ENCODE measurements at places on chromosomes 13 and 19.

GRCh38 chr19:29263305-29264135 lies 50.6 kb upstream of the UQCRFS1 start:
- peak; percentile 65 for DNase-seq

- DNase-seq, result no peak
These were observed 130.5 kb downstream of the ATP11A start for GRCh38 chr13:112820318-112820717.

DNA sequence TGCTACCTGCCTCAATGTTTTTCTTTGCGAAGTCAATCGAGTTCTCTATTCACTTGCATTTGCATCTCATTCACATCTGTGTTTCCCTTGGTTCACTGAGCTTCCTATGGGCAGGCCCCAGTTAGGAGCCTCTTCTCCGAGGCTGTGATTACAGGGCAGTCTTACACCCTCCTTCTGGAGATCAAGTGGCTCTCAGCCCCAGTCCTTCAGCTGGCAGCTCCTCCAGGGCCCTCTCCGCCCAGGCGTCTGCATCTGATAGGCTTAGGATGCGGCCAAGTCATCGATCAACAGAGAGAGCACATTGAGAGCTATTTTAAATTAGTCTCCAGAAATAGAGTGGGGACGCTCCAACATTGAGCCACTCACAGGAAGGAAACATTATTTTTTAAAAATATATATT lies 44.2 kb downstream of the MBNL2 start:
- no peak for DNase-seq

DNA sequence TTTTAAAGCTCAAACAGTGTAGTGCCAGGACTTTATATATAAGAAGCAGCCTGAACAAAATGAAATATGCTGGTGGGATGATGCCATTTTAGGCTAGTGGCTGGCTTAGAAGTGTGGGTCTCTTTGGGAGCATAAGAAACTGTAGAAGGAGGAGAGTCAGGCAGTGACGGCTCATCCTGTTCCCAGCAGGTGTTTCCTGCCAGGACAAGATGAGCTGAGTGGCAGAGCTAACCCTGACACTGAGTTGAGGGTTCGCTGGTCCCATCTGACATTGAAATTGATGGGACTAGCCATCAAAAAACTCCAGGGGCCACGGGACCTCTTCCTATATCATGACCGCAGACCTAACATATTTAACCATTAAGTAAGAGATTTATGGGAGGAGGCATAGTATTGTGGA lies 51.3 kb downstream of the ESD start:
- DNase-seq, result no peak

GRCh38 chr19:5463959-5464358 lies 8.7 kb downstream of the ZNRF4 start:
- DNase-seq, result no peak

DNA sequence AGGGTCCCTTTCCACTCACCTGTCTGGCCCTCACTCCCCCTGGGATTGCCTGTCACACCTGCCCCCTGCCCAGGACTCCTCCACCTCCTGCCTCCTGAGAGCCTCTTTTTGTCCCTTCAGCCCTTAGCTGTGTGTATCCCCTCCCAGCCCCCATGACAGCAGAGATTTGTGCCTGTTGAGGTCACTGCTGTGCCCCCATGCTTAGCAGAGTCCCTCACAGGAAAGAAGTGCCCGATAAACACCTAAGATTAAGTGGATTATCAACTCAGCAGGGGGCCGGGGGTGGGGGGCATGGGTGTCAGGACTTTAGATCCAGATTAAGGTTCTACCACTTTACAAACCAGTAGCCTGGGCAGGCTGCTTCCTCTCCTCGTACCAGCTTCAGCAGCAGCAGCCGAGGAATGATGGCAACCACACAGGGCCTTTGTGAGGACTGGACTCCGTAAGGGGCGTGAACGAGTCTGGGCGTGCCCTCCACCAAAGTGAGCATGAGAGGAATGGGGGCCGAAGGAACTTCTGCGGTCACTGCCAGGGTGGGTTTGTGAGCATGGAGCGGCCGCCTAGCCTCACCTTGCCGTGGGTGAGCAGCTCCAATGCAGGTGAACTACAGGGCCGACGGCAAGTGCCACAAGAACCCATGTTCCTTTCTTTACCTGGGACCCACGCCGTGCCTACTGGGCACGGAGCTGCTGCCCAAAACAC lies 36.1 kb downstream of the ZNF787 start:
- DNase-seq, result no peak

- no peak for DNase-seq
These were observed 948.4 kb downstream of the UQCRFS1 start for GRCh38 chr19:28264556-28264955.

- no peak for DNase-seq
These were observed 820.4 kb downstream of the SLITRK6 start for GRCh38 chr13:84978851-84979250.

DNA sequence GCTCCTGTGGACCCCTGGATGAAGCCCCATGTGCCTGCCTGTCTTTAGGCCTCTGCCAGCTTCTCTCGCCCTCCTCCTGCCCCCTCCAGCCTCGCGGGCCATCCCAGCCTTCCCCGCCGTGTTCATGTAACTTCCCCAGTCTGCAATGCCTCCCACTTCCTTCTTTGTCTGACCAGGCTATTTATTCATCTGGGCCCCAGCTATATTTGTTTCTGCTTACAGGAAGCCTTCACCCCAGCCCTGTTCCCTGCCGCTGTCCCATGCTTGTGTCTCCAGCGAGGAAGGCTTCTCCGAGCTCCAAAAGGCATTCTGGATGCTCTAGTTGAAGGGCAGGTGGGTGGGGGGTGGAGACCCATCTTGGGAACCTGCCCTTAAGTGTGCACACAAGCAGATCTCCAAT lies 7.9 kb upstream of the C3 start:
- DNase-seq, result no peak

DNA sequence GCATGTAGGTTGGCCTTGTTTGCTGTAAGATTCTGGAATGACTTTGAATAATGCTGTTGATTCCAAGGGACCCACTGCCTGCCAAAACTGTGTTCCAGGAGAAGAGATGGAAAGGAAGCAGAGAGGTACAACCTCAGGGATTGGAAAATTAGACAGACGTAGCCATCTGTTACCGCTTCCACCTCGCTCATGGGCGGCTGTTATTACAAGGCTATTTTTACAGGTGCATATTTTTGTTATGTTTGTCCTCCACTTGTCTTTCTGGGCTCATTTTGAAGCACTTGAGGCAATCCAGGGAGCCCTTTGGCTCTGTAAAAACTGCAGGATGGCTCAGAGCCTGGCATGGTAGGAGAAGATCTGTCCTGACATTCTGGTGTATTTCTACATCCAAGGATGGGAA lies 276.4 kb upstream of the TMTC4 start:
- no peak for DNase-seq

DNA sequence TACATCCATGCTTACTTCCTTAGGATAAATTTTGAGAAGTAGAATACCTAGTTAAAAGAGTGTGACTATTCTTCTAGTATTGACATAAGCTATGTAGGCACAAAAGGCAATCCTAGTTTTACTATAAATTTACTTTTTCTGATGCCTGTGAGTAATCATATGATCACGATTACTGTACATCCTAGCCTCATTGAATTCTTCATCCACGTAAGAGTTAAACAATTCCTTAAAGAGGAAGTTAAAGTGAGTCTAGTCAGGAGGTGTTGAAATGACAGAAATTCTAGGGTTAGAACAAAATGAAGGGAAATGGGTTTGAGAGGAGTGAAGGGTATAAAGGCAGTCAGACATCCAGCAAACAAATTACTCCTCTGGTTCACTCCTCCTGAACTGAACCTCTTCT lies at the start of gene ACOD1:
Gene ACOD1 (plus strand): TSS at position 363 of the 400 bp plus-strand sequence. CDS start 48 bp downstream, outside the sequence.
- no peak for DNase-seq

DNA sequence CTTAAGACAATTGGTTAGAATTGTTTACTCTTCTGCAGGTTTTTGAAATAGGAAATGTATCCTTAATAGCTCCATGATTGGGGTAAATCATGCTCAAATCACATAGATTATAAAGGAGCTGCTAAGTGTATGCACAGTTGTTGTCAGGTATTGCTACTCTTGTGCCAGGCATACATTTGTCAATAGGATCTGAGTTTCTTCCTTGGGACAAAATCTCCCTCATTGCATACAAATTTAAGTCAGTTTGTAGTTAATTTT lies 109.3 kb upstream of the MLNR start:
- no peak for DNase-seq

DNA sequence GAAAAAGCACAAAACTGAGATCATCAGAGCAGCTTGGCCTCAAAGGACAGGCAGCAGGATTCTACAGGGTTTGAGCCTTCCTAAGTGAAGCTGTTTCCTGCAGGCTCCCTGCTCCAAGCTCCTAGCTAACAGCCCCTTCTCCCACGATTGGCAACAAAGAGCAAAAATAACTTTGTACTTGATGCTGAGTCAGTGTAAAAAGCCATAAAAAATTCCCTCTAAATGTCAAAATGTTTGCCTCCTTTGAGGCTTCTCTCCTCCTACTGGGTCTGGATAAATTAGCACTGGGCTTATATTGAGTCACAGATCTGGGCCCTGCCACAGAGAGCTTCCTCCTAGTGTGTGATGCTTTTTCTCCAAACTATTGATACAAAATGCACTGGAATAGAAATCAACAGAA lies 153.3 kb downstream of the TNFRSF19 start:
- DNase-seq, result no peak

GRCh38 chr19:55519451-55520311 lies 17.3 kb downstream of the SBK2 start:
- DNase-seq, result no peak

DNA sequence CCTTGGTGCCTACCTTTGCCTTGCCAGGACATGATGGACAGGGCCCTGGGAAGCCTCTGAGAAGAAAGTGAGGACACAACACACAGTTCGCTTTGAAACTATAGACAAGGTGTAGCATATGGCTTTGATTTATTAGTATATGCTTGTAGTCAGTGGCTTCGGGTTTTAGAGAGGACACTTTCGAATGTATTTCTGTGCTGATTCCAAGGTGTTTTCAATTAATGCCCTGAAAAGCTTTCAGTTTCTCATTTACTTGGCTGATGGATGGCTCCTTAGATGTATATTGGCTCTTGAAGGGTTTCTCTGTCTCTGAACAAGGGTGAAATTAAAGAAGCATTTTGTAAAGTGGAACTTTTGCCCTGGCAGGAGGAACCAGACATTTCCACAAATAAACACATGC lies 106.9 kb downstream of the POSTN start:
- no peak for DNase-seq

DNA sequence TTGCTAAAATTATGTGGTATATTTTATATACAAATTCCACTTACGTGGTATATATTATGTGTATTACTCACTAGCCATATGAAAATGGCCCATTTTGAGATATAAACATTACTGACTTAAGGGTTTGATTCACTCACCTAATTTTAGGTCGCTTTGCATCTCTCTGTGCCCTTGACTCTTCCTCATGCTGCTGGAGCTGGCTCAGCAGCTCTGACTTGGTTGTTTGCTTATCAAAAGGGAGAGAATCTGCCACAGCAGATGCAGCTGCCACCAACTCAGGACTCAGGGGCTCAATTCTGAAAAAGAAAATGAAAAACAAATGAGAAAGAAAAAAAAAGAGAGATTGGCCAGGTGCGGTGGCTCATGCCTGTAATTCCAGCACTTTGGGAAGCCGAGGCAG lies 12.2 kb downstream of the MRPS31 start:
- no peak for DNase-seq

DNA sequence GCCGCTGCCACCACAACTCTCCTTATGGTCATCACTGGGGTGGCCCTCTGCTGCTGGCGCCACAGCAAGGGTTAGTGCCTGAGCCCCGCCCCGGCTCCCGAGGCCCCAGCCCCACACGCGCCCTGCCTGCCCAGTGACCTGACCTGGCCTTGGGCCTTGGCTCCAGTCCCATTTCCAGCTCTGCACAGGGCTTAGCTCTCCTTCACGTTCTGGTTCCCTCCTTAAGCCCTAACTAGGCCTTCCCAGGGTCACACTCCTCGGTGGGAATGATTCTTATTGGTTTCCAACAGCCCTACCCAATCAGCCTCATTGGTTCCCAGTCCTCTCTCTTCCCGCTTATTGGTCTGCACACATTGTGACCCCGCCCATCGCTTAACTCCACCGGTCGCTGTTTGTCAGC lies 5.8 kb downstream of the KIRREL2 start:
- no peak for DNase-seq

- no peak for DNase-seq
These were observed 135.5 kb downstream of the FOXO1 start for GRCh38 chr13:40530961-40531360.

DNA sequence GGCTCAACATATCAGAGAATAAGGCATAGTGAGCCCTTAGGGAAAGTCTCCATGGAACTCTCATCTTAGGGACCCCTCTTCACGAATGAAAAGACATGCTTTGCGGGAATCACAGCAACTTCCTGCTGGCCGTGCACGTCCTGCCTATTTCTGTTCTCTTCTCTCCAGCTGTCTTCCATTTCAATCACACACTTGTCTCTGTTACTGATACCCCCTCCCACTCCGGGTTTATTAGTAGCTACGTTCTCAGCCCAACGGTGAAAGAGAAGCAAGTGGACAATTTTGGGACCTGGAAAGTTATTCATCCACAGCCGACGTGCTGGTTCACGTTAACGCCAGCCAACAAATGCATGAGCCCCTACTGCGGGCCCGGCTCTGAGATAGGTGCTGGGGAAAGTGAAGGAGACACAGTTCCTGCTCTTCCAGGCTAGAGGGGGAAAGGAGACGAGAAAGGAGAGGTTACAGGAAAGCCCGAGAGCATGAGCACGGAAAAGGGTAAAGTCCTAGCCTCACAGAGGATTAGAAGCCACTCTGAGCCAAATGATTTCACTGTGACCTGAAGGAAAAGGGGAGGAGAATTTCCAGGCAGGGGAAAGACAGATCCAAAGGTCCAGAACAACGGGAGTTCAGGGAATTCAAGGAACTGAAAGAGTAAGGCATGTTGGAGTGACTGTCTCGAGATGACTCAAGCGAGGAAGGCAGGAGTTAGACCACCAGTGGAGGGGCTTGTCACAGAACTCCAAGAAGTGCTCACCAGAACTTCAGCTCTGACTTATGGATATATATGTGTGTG lies 81.8 kb upstream of the CLDN10 start:
- no peak for DNase-seq

All from CD4-positive, alpha-beta T cell treated with Interleukin-17A for 1 hour (primary cell).